Activated CD4-positive, CD25-positive, alpha-beta regulatory T cell treated with anti-CD3 and anti-CD28 coated beads, Interleukin-2, amount 50 U/mL, for 72 hours (primary cell): ENCODE measurements at places on chromosomes 1 and 21.
A peak's percentile ranks its signal among the peaks of the same experiment; 100 is the strongest.

DNA sequence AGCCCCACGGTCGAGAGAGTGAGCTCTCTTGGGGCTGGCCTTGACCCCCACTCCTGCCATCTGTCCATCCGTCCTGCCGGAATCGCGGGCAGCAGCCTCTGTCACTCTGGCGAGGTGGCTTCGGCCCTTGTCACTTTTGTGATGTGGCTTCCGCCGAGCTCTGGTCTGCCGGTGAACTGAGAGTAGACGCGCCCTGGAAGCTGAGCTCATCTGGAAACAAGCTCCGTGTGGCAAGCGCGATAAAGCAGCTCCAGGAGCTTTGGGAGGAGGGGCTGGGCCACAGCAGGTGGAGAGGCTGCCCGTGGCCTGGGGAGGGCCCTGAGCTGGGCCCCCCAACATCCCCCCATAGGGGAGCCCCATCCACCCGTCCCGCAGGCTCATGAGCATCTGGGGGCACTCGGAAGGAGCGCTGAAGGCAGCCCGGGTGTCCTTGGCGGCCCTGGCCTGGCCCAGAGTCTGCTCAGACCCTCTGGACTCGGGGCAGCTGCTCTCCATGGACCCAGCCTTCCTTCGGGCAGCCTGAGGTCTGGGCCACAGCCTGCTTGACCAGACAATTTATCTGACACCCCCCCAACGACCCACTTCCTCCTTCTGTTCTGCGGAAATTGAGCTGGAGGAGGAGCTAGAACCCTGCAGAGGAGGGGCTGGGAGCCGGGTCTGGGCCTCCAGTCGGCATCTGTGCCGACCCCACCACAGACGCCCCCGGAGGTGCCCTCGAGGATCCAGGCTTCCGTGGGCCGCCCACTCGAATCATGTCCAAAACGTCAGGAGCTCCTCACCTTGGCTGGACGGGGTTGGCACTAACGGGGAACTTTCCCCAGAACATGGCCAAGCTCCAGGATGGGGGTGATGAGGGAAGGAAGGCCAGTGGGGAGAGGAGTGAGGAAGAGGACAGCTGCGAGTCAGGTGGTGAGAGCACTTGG lies 59.1 kb downstream of the SLC19A1 start:
- DNase-seq, result no peak

- DNase-seq, result no peak
These were observed 10.7 kb upstream of the NPHP4 start for GRCh38 chr1:6002714-6003501.

DNA sequence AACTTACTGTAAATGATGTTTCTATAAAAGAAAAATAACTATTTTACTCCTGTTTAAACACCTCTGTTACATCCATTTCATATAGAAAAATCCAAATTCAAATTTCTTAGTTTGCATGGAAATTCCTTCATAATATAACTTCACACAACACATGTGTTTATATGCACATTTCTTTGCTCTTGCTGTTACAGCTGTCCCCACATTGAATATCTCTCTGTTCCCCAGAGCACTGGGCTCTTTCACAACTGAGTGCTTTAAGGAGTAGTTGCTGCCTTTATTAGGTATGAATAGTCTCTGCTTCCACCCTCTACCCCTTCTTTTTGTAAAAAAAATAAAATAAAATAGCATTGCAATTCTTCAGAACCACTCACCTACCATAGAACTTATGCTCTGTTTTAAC lies 287.0 kb downstream of the OLFM3 start:
- DNase-seq, result no peak

- DNase-seq, result no peak
These were observed 25.6 kb upstream of the KCNE2 start for GRCh38 chr21:34338226-34338625.

- DNase-seq, result no peak
These were observed 34.1 kb downstream of the CLCA1 start for GRCh38 chr1:86502721-86503405.

DNA sequence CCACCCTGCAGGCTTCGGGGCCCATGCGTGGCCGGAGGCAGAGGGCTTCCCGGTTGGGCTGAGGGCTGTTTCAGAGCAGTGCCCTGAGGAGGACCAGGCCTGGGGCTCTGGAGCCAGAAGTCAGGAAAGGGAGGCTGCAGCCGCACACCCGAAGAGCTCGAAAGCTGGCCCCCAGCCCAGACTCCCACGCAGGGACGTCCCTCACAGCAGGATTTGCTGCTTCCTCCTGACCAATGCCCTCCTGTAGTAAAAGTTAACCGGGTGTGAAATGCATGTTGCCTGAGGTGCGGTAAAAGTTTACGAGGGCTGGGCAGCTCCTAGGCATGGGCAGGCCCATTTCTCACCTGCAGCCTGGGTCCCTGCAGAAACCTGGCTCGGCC lies 101.5 kb upstream of the ARHGEF16 start:
- no peak for DNase-seq

DNA sequence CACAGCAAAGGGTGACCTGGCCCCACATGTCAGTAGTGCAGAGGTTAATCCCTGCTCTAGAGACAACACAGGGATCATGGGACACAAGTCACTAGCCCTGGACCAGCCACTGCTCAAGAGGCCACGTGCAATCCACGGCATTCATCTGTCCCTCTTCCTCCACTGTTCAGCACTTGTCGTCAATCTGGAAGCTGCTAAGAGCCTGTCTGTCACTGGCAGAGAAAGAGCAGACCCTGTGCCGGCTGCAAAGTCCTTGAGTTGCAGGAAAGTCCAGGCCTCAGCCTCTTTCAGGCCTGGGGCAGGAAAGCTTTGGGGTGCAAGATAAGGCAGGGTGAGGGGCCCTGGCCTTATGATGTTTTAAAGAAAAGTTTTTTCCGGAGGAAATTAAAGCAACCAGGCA lies 16.7 kb downstream of the CELA2B start:
- DNase-seq, result no peak

DNA sequence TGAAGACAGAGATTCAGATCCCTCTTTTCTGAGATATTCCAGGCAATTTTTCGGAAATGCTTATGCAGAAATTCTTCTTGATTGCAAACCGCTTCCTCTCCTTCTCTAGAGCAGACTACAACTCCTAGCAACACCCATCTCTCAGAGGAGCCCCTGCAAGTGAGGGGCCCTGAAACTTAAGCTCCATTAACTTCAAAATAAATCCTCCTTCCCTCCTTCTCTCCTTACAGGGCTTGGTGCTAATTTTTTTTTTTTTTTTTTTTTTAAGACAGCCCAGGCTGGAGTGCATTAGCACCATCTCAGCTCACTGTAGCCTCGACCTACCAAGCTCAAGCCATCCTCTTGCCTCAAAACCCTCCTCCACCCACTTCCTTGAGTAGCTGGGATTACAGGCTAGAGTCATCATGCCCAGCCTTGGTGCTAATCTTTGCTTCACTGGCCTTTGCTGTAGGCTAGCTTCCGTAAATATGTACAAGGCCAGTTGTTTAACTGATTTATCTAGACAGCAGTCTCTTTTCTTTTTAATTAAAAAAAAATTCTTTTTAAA lies 30.2 kb upstream of the SFPQ start:
- no peak for DNase-seq

GRCh38 chr1:233780049-233780448 lies 124.4 kb upstream of the SLC35F3 start:
- no peak for DNase-seq

GRCh38 chr1:103959565-103959964 lies 209.9 kb downstream of the AMY1C start:
- DNase-seq, result no peak

GRCh38 chr1:96308314-96308713 lies 413.3 kb upstream of the PTBP2 start:
- no peak for DNase-seq

DNA sequence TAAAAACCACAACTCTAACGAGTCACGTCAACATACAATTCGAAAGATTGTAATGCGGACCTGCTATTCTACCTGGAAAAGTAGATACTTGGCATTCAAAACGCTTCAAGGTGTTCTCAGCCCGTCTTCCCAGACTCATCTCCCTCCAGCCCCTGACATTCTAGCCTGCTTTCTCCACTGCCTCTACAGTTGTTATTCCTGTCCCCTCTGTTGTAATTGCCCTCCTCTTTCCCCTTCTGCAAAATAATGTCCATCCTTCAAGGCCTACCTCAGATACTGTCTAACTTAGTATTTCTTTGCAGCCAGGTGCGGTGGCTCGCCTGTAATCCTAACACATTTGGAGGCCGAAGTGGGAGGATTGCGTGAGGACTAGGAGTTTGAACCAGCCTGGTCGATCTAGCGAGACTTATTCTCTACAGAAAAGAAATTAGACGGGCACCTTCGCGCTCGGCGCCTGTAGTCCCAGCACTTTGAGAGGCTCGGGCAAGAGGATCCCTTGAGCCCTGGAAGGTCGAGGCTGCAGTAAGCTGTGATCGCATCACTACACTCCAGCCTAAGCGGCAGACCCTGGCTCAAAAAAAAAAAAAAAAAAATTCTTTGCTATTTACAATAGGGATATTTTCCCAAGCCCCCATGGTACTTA lies 756 bp upstream of the RBM34 start:
- DNase-seq, result no peak

- no peak for DNase-seq
These were observed 36.4 kb downstream of the IGFN1 start for GRCh38 chr1:201226859-201227488.

GRCh38 chr1:68319907-68320306 lies 87.6 kb upstream of the WLS start:
- no peak for DNase-seq

- DNase-seq, result peak; percentile 46
These were observed 2.0 kb downstream of the EFHD2 start for GRCh38 chr1:15411593-15412137.

GRCh38 chr1:118979754-118980575 lies 8.2 kb downstream of the TBX15 start:
- no peak for DNase-seq

- DNase-seq, result no peak
These were observed 41.1 kb downstream of the TENT5C start for GRCh38 chr1:117646956-117647355.

DNA sequence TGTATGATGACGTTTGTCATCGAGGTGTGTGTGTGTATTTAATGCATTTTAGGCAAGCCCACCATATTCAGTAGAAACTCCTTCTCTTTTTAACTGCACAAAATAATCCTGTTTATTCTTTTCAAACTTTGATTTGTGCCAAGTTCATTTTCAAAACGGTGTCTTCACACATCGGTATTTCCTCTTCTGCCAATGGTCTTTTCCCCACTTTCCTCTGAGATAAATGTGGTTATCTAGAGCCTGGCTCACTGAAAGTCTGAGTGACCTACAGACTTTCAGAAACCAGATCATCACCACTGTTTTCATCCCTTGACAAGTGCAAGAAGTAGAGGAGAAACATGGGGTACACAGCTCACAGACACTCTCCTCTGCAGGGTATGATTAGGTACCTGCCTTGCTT lies 69.4 kb downstream of the GPATCH2 start:
- DNase-seq, result no peak

- DNase-seq, result no peak
These were observed 1051.7 kb downstream of the TTLL7 start for GRCh38 chr1:82947278-82947677.

- DNase-seq, result no peak
These were observed 12.5 kb downstream of the MAST2 start for GRCh38 chr1:45815667-45816458.

- no peak for DNase-seq
These were observed 14.3 kb upstream of the KPRP start for GRCh38 chr1:152743371-152744145.
